ENCODE measurements at places on chromosomes 5 and 9. TPM values are rescaled to one million over a fixed set of nuclear protein-coding genes. Genes with fewer than 3 reads are reported as not detected.
A peak's percentile ranks its signal among the peaks of the same experiment; 100 is the strongest.

DNA sequence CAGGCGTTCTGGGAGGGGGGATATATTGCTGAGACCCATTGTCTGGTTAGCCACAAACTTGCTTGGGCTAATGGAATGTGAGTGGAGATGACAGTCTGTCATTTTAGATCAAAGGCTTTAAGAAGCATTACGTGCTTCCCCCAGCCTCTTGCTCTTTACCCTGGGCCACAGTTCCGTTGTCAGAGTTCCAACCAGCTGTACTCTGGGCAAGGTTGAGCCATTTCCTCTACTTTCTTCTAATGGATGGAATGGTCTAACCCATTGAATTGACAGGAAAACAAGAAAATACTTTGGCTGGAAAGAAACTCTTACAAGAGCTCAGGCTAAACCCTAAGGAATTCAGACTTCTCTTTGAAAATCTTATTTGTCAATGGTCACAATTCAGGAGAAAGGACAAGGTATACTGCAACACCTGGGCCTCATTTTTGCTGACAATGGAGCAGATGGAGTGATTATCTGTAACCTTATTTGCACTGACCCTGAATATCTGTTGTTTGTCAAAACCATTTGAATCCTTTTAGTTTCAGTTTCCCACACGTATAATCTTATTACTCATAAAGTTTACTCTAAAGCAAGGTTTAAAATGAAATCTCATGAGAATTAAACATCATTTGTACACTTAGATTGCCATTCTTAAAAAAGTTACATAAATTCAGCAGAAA lies 231.4 kb downstream of the PDE4D start:
- no peak overlapping the region for H3K27ac ChIP-seq
- H3K4me1 ChIP-seq: peaks cover 3% of the 10 kb centered on the region
- no peaks in the 10 kb centered on the region for H3K36me3 ChIP-seq
- DNase-seq: no peak

DNA sequence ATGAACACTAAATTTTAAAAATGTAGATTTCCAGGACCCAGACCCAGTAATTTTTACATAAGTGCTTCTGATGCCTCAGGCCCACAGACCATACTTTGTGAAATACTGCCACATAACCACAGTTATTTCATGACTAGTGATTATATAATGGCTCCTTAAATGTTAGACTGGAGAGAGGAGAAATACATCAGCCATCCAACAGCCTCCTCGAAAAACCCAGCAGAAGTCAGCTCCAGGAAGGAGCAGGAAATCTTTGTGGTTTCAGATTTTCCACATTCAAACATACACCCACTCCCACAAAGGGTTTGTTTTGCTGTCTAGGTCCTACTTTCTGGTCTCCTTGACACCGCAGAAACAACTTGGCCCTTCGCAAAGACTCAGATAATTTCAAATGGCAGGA lies 455.2 kb downstream of the DTWD2 start:
- no peaks in the 10 kb centered on the region for H3K4me1 ChIP-seq
- no peak overlapping the region for H3K27ac ChIP-seq

The FOXD4L4 gene
- 0.22 TPM for total RNA-seq

DNA sequence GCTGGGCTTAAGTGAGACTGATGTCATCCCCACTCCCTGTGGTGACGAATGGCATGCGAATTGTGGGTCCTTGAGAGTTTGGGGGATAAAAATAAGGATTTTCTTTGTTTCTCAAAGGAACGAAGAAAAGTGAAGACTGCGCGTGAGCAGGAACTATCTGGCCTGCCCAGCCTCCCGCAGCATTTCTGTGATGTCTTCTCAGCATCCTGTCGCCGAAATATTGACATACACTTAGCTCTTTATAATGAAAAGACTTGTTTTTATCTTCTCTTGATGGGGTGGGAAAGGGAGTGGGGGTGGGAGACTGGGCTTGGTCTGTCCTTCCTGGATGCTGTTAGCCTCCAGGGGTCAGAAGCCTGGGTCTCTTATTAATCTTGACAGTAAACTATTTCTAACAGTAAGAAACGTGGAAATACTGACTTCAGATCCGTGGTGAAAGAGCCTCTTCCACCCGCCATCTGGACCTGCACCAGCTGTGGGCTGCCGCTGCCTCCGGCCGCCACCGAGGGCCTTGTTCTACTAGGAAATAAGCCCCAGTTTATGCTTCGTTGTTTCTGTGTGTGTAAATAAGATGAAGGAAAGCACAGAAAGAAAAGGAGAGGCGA lies 239.6 kb downstream of the FANCC start:
- H3K4me3 ChIP-seq: no peak overlapping the region
- peak; percentile 84 for DNase-seq
- H3K4me1 ChIP-seq: peaks cover 41% of the 10 kb centered on the region
- no peaks in the 10 kb centered on the region for H3K27me3 ChIP-seq
- H3K27ac ChIP-seq: peak overlapping the region; percentile 58

GRCh38 chr9:79667120-79667519 lies 95.4 kb downstream of the TLE4 start:
- no peak overlapping the region for H3K4me3 ChIP-seq
- H3K27ac ChIP-seq: no peak overlapping the region
- H3K36me3 ChIP-seq: no peaks in the 10 kb centered on the region

The SLC45A2 gene
- not detected for total RNA-seq

- no peaks in the 10 kb centered on the region for H3K27me3 ChIP-seq
- H3K4me3 ChIP-seq: no peak overlapping the region
- peak; percentile 46 for DNase-seq
- H3K4me1 ChIP-seq: no peaks in the 10 kb centered on the region
- H3K36me3 ChIP-seq: no peaks in the 10 kb centered on the region
These were observed 131.0 kb downstream of the NSG2 start for GRCh38 chr5:174176511-174176910.

The GRK6 gene
- 67.1 TPM for total RNA-seq

DNA sequence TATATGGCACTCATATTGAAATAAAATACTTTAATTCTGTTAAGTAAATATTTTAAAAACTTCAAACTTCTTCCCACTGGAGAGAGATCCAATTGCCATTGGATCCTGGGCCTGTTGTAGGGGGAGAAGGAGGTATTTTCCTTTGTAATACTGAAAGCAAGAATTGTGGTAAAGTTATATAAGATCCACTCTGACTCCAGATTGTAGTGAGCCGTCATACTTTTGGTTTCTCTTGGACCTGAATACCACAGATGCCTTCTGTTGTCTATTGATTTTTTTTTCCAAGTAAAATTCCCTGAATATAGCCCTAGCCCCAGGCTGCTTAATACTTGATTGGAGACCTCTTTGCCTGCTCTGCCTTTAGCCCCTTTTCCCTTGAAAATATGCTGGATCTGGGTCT lies 86.9 kb downstream of the ATG10 start:
- H3K27me3 ChIP-seq: no peaks in the 10 kb centered on the region
- H3K36me3 ChIP-seq: no peaks in the 10 kb centered on the region
- H3K4me3 ChIP-seq: no peak overlapping the region
- no peak overlapping the region for H3K27ac ChIP-seq
- H3K4me1 ChIP-seq: no peaks in the 10 kb centered on the region

The HAVCR2 gene
- 15.2 TPM for total RNA-seq
